ENCODE measurements at places on chromosomes 11 and 22.

DNA sequence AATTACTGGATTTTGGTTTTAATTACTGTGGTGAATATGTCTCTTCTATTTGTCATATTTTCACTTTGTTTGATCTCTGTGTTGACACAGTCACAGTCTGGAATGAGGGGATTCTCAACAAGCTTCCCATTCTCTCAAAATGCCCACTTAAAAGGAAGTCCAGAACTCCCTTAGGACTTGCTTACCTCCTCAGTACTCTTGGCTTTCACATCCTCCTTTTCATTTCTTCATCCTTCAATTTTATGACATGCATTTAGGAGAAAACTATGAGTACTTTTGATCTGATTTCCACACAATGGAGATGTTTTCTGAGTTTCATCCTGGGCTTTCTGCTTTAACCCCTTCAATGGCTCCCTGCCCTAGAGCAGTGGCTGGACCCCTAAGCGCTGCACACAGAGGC lies 49.3 kb upstream of the FLI1 start:
- DNase-seq: no peak

DNA sequence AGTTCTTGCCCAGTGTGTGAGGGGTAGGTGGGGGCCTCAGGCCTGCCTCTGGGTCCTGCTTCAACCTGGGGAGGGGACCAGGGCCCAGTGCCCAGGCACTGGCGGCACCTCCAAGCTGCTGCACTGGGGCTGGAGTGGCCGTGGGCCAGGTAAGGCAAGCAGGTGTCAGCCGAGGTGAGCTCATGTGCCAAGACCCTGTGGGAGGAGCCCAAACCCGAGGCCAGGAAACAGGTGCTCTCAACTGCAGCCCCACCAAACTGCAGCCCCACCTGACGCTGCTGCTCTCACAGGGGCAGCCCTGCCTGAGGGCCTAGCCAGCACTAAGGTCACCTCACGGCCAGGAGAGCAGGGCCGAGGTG lies 18.1 kb upstream of the GNB1L start:
- no peak for DNase-seq

- DNase-seq: peak; percentile 97
Measured at GRCh38 chr22:19717691-19718455, 3.6 kb downstream of the SEPTIN5 start.

DNA sequence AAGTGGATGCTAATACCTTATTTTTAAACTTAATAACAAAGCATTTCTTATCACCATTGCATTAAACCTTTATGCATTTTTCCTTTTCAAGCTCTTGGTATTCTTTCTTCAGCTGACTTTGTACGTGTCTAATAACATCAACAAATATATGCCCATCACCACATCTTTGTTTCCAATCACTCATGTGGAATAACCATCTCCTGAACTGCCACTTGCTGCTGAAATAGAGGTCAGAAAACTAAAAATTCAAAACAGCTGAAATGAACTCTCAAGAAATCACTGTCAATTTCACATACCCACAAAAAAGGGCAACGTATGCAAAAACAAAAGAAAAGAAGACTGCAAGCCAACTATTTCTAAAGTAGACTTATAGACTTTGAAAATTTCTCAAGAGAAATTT lies 7.4 kb downstream of the MSANTD4 start:
- no peak for DNase-seq

- DNase-seq: no peak
Measured at GRCh38 chr11:17510507-17511206, 33.6 kb downstream of the USH1C start.

DNA sequence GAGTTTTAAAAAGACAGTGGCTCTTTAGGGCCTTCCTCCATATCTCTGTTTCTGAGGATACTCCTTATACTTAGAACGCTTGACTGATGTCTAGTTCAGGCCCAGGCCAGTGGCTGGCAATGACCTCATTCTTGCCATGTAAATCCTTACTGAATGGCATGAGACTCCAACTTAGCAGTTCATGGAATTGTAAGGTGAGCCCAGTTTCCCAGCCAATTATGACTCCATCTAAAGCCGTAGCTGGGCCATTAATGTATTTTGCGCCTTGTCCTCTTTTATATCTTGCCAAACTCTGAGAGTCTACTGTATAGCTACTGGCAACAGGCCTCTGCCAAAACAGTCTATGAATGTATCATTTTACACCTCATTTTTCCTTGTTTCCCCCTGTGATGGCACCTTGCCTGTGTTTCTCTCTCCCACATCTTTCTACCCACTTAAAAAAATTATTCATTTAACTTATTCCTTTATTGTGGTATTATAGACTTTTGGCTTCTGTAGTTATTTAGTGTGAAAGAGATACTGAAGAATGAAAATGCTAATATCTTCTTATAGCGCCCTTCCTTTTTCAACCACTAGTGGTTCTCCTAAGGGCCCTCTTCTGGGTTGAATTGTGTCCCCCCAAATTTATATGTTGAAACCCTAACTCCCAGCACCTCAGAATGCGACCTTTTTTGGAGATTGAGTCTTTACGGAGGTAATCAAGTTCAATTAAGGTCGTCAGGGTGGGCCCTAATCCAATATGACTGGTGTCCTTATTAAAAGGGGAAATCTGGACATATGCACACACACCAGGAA lies 67.4 kb downstream of the ZNRF3 start:
- DNase-seq: no peak

DNA sequence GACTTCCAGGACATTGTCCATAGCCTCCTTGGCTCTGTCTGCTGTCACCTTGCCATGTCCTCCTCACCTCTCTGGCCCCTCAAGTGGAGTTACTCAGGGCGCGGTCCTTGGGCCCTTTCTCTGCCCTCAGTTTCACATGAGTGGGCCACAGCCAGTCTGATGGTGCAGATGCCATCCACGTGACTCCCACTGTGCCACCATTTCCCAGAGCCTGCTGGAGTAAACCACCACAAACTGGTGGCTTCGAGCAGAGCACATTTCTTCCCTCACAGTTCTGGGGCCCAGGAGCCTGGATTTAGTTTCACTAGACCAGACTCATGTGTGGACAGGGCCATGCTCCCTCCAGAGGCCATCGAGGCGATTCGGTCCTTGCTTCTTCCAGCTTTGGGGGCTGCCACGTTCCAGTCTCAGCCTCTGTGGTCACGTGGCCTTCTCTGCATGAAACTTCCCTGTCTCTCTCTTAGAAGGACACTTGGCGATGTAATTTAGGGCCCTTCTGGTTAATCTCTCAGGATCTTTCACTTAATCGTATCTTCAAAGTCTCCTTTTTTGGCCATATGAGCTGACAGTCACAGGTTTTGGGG lies 14.6 kb downstream of the SMARCB1 start:
- no peak for DNase-seq
